ENCODE measurements at places on chromosomes 6 and 20.

DNA sequence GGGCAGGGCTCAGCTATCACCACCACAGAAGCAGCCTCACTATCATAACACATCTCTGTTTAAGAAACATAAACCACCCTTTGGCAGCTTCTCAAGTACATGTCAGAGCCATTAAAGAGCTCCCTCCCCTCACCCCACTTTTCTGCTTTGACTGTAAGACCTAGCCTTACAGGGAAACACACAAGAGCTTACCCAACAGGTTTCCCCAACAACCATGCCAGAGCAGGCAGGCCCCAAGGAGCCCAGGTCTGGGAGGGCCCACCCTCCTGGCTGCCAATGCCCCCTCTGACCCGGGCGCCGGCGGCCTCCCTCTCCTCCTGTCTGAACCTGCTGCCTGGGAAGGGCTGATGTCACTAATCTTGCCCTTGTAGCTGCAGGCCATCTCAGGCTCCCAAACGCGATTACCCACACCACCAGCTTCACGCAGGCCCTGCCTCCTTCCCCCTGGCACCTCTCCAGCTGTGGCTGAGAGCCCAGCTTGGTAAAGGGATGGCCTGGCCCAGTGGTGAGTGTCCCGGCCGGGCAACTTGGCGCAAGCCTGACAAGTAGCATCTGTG, 402.0 kb downstream of the MAFB start:
- DNase-seq = no peak

DNA sequence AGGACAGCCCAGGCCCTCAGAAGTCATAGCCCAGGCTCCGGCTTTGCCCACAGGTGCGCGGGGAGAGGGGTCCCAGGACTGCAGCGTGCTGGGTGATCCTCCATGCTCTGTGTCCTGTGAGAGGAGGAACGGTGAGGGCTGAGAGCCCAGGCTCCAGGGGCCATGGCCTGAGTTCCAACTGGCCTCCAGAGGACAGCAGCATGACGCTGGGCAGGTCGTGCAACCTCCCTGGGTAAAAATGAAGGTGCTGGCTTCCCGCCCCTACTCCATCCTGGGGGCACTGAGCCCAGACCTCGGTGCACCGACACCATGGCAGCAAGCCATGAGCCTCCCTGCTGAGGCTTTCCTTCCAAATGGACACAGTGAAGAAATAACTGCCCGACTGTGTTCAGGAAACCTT, 305.4 kb downstream of the TAF4 start:
- DNase-seq = no peak

GRCh38 chr6:19159089-19159488, 678.1 kb upstream of the ID4 start:
- DNase-seq = no peak

- DNase-seq = no peak
Measured at GRCh38 chr6:166640342-166641043, 13.4 kb upstream of the RPS6KA2 start.

- no peak for DNase-seq
Measured at GRCh38 chr6:136860043-136860442, 37.7 kb downstream of the PEX7 start.

GRCh38 chr20:50338479-50339391, 148.1 kb downstream of the CEBPB start:
- no peak for DNase-seq

GRCh38 chr20:53800883-53801604, 207.4 kb upstream of the ZNF217 start:
- DNase-seq = no peak

DNA sequence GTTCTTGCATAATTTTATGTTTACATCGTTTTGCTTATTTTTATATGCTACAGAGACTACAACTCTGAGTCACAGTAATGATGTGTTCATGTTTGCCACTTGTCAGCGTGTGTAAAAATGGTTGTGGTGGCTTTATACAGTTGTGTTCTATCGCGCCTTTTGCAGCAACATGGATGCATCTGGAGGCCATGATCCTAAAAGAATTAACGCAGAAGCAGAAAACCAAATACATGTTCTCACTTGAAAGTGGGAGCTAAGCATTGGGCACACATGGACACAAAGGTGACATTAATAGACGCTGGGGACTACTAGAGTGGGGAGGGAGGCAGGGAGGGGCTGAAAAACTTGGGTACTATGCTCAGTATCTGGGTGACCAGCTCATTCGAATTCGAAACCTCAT, 996 bp upstream of the SEC23B start:
- no peak for DNase-seq

GRCh38 chr6:42431877-42432276, 19.8 kb downstream of the TRERF1 start:
- DNase-seq = no peak

DNA sequence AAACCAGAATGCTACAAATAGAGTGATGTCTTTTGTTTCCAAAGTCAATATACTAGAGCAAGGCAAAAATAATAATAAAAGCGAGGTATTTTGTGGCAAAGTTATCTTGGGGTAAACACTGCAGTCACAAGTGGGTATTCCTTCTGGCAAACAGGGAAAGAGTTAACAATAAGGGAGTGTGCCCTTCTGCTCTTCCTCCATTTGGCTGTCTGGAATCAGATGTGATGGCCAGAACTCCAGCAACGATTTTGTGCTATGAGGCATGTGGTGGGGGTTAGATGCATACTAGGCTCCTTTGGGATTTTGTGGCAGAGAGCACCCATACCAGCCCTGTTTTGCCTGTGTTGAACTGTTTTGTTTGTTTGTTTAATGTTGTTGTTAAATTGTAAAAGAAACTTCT, 2.4 kb upstream of the SLC52A3 start:
- DNase-seq = no peak

DNA sequence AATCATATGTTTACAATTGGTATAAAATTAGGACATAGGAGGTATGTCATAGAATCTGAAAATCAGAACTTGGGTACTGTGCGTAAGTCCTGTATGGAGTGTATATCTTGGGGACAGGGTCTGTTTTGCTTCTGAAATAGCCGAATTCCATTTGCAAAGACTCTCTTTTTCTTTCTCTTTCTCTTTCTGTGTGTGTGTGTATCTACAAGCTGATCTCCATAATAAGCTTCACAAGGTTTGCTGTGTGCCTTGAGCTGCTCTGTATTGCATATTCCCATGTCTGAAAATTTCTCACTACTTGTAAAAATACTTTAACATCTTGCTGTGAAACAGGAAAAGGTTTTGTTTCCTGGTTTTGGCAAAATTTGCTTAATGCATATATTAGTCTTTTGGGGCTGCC, 29.5 kb downstream of the STX11 start:
- no peak for DNase-seq

GRCh38 chr6:124768224-124768623, 194.0 kb upstream of the RNF217 start:
- DNase-seq = no peak

- no peak for DNase-seq
Measured at GRCh38 chr20:49890471-49891361, 24.6 kb downstream of the SPATA2 start.

DNA sequence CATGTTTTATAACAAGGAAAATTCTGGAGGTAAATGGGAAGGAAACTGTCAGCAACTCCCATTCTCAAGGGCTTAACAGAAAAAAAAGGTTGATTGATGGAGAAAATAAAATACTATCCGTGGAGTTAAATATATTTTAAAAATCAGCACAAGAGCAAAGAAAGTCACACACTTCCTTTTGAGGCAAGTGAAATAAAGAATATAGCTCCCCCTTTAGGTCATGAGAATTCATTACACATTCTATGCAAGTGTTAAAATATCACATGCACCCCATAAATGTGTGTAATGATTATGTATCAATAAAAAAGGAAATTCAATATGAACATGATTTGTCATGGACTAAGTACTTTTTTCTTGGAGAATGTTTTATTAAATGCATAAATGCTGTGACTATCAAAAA, 349.2 kb downstream of the TPBG start:
- no peak for DNase-seq

GRCh38 chr20:12262747-12263146, 345.1 kb downstream of the BTBD3 start:
- DNase-seq = no peak

DNA sequence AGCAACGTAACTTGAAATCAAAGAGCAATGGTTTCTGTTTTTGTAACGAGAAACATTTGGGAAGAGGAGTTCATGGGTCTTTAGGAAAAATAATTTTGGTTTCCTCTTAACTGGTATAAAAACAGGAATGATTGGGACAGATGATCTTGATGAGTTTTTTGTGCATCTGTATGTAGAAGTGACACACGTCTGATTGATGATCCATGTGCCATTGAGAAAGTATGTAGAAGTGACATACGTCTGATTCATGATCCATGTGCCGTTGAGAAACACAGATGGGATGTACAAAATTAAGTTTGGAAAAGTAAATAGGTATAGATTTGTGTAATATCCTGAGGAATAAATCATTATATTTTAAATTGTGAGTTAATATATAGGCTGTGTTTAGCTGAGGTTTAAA, 2.1 kb downstream of the KIAA1586 start:
- DNase-seq = no peak

- DNase-seq = no peak
Measured at GRCh38 chr6:150813319-150813992, 52.0 kb upstream of the MTHFD1L start.

- no peak for DNase-seq
Measured at GRCh38 chr6:163355426-163355991, 59.0 kb upstream of the QKI start.

DNA sequence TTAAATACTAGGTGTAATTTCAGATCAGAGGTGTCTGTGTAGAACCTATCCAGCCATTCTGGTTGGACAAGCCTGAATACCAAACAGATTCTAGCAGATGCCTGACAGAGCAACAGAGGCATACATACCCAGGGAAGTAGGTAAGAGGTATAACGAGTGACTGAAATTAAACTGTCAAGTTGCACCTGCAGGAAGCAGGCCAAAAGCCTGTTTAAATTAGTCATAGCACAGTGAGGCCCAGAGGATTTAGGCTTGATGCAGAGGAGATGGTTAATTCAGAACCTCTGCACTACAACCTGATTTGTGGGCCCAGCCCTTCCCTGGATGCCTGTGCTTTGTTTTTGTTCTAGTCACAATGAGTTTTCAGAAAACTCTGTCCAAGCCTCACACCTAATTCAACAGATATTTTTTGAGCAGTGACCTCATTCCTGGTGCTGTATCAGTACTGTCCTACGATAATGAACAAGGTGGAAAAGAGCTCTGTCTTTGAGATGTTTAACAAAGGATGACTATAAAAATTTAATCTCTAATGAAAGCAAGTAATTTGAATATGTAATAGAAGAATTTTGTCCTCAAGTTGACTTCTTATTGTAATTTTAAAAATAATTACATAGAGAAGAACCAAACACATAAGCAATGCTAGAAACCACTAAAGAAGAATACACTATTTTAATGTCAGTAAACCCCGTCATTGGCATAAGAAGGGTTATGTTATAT, 31.7 kb downstream of the C6orf58 start:
- DNase-seq = no peak

All from kidney epithelial cell (primary cell).